ENCODE measurements at places on chromosomes 16 and 17. TPM values are rescaled to one million over a fixed set of nuclear protein-coding genes. Genes with fewer than 3 reads are reported as not detected.

SNAI3 gene
- total RNA-seq: 0.27 TPM

NGFR gene
- total RNA-seq: 22.5 TPM

KRT9 gene
- 0.42 TPM for total RNA-seq

MEAK7 gene
- total RNA-seq: 13.8 TPM

GRAPL gene
- total RNA-seq: 0.54 TPM

ITGA3 gene
- 260 TPM for total RNA-seq

TBC1D3K gene
- not detected for total RNA-seq

TBC1D3E gene
- not detected for total RNA-seq

RNU2-1 gene
- not detected for total RNA-seq

ANKS3 gene
- total RNA-seq: 29.8 TPM

TPPP3 gene
- 12.6 TPM for total RNA-seq

FNDC8 gene
- total RNA-seq: not detected

ENPP7 gene
- total RNA-seq: not detected

GFER gene
- 12.4 TPM for total RNA-seq

TBC1D3 gene
- not detected for total RNA-seq

GPR179 gene
- not detected for total RNA-seq

MYO15B gene
- 151 TPM for total RNA-seq

MEIOB gene
- total RNA-seq: not detected

CFAP97D1 gene
- not detected for total RNA-seq

AIPL1 gene
- total RNA-seq: not detected

ADAP2 gene
- total RNA-seq: 69.2 TPM

PRAC1 gene
- not detected for total RNA-seq

KDM8 gene
- total RNA-seq: 9.0 TPM

APOH gene
- total RNA-seq: not detected

USP43 gene
- 0.21 TPM for total RNA-seq

TPSG1 gene
- total RNA-seq: not detected

ITGB3 gene
- 68.1 TPM for total RNA-seq

MARVELD3 gene
- not detected for total RNA-seq

HNF1B gene
- total RNA-seq: not detected

ERBB2 gene
- 94.7 TPM for total RNA-seq

PHF23 gene
- 25.1 TPM for total RNA-seq

DPEP1 gene
- not detected for total RNA-seq
